ENCODE measurements at places on chromosomes 12 and 14. TPM values are rescaled to one million over a fixed set of nuclear protein-coding genes. Genes with fewer than 3 reads are reported as not detected.
A peak's percentile ranks its signal among the peaks of the same experiment; 100 is the strongest.

Gene AQP2
- not detected for total RNA-seq

Gene SPPL3
- 53.0 TPM for total RNA-seq

Gene COX8C
- not detected for total RNA-seq

Gene LHX5
- not detected for total RNA-seq

Gene FERMT2
- 113 TPM for total RNA-seq

Gene SSTR1
- total RNA-seq: 1.4 TPM

Gene TAS2R14
- 3.0 TPM for total RNA-seq

Gene CIROP
- total RNA-seq: not detected

Gene CACNA2D4
- 0.51 TPM for total RNA-seq

Gene ACSS3
- total RNA-seq: 0.53 TPM

Gene PPP4R4
- not detected for total RNA-seq

DNA sequence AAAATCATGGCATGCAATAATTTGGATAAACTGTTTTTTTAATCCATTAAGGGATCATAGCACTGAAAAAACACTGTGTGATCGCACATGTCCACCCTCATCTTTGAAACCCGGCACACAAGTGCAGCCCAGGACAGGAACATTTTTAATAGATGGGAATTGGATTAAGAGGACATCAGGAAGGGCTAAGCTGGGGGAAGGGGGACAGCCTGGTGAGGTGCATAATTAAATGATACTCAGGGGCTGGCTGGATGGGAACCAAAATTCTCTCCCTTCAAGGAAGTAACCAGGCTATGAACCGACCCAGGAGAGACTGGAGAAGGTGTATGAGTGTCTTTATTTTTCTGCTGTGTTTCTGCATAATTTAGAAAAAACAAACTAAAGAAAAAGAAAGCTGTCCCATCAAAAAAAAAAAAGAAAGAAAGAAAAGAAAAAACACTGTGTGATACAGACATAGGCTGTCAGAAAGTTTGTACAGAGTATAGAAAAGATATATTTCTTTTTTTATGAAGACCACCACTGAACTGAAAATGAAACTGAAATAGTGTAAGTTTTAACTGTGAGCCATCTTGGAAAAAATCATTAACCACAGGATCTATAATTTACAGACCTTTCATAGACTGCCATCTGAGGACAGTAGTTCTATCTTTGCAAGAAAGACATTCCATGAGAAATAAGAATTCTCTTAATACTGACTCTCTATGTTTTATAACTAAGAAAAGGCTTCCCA lies 75.1 kb upstream of the SLC38A4 start:
- DNase-seq: no peak

GRCh38 chr12:56374726-56375597 lies 12.3 kb upstream of the APOF start:
- DNase-seq: peak; percentile 65

DNA sequence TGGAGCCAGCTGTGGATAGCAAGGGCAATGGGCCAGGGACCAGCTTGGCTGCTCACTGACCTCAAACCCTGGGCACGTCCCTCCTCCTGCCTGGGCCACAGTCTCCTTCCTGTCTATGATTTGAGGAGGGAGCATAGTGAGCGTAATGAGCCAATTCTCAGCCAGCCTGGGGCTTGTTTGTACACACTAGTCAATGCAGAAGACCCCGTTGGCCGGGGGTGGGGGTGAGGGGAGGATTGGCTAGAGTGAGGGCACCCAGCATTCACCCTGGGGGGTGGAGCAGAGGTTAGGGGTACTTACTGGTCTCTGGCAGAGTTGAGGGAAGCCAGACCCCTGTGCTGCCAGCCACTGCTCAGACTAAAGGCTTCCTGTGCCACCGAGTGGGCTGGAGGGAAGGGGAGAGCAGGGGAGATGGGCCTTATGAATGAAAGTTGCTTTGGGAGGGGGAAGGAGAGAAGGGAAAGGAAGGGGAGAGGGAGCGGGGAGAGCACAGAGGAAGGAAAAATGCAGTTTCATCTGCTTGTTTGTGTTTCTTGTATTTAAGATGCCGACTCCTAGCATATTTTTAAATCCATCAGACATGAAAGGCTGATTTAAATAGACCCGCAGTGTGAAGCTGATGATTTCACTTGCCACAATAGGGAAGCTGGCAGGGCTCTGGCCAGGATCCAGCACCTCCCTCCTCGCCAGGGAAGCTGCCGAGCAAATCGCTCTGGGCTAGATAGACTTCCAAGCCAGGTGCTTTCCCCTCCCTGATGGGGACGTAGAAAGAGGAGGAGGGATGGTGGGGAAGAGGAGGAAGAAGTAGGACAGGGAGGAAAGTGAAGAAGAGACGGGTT lies 114.0 kb downstream of the PRMT8 start:
- DNase-seq: peak; percentile 41

- DNase-seq: peak; percentile 77
These were observed 360.8 kb downstream of the AEBP2 start for GRCh38 chr12:19799895-19800602.

- DNase-seq: no peak
These were observed 290.6 kb upstream of the NAV3 start for GRCh38 chr12:77540097-77540496.

- no peak for DNase-seq
These were observed 39.9 kb downstream of the BCL11B start for GRCh38 chr14:99231850-99232713.

GRCh38 chr12:1797991-1798640 lies 22.2 kb upstream of the LRTM2 start:
- DNase-seq: no peak

DNA sequence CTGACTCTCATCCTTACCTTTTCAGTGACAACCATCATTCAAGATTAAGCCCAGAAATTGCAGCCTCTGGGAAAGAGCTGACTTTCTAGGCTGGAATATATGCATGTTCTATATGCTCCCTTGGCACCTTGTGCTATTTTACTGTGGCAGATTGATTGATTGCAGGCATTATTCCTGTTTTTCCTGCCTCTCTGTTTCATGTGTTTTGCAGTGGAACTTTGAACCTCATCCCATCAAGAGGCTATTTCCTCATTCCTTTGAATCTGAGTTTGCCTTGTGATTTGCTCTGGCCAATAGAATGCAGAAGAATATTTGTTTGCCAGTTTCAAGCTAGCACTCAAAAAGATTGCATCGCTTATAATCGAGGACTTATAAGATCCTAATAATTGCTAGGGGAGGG lies 174.8 kb upstream of the DCN start:
- DNase-seq: peak; percentile 39

DNA sequence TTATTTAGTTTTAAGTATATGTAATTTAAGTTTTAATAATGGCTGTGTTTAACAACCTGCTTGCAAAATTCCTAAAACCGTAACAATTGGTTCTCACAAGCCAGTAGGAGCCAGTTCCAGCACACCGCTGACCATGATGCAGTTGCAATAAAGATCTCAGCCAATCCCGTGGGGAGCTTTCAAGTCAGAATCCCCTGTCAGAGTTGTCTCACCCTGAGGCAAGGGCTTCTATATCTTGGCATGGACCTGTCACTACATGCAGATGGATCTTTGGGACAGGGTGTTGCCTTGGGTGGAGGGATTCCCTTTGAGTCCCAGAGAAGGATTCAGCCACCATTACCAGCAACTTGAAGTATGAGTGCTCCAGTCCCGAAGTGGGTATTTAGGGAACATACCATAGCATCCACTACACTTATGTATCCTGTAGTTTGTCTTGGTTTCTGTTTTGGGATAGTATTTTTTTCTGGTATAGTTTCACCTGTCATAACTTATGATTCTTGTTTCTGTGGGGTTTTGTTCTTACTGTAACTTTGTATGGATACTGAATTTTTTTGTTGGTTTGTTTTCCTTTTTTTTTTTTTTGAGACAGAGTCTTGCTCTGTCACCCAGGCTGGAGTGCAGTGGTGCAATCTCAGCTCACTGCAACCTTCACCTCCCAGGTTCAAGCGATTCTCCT lies 30.1 kb upstream of the LIMA1 start:
- DNase-seq: no peak

DNA sequence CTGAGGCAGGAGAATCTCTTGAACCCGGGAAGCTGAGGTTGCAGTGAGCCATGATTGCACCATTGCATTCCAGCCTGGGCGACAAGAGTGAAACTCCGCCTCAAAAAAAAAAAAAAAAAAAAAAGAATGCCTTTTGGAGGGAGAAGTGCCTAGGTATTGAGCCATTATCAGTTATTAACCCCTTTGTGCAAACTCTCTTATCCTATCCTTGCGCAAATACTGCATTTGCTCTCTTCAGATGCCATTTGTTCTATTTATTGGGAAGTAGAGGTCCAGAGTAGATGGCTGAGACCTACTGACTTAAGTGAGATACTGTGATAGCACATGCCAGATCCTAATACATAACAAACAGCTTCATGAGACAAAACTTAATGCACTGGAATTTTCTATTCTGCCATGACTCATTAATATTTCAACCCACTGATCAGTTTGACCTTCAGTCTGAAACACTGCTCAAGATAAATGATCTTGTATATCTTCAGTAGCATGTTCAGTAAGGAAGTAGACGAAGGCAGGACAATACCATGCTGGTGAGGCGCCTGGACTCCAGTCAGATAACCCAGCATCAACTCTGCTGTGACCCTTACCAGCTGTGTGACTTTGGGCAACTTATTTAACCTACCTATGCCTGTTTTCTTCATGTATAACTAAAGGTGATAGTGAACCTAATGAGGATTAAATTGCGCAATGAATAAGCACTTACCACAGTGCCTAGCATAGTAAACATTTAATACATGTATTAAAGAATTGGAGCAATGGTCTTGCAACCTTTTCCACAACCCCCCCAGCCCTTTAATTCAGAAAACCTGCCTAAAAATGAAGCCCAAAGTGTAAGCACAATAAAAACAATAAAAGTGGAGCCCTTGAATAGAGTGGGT lies 5.7 kb upstream of the DNAAF2 start:
- DNase-seq: no peak

DNA sequence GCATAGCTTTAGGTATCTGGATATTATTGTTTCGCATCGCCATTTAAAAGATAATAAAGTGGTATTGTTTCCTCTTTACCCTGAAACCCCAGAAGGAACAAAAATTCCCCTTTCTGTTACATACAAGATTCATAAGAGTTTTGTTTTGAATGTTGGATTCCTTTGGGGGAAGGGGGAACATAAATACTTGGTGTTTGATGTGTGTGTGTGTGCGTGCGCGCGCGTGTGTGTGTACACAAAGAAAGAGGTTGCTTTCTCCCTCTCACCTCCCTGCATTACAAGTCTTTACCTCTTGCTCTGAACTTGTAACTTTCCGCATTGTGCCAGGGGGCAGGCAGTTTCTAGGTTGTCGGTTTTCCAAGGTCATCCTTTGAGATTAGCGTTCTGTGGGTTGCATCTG lies 76.4 kb downstream of the GPATCH2L start:
- no peak for DNase-seq

DNA sequence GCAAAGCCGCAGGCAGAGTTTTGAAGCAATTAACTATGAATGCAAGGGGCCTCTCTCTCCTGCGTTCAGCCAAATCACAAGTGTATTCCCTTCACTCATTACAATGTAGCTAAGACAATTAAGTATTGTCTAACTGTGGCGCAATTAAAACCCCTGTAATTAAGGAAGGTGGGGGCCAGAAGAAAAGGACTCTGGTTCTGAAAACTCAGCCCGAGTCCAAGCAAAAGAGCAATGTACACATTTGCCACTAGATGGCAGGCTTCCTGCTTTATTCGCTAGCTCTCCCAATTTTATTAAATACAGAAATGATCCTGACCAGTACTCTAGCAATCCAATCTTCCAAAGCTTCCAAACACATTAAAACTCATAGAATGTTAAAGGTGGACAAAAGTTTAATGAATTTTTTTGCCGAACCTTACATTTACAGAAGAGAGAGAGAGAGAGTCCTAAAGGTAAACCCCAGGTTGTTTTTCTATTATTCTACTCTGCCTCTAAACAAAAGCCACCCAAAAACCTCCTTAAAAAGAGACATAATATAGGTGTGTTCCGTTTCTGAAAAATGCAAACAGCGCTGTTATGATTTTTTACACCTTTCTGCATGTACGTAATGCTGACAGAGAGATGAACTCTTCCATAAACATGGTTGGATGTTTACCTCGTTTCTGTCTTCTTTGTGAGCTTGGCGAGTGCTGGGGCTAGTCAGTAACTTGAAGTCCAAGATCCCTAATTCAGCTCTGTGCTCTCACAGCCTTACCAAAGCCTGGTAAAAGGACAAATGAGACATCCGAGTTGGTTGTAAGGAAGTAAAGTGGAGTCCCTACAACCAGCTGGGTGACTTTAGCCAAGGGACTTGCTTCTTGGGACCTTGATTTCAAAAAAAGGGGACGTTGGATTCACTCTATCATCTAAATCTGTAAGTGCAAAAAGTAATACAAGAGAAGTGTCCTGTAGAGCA lies 50.9 kb upstream of the VASH1 start:
- peak; percentile 63 for DNase-seq

DNA sequence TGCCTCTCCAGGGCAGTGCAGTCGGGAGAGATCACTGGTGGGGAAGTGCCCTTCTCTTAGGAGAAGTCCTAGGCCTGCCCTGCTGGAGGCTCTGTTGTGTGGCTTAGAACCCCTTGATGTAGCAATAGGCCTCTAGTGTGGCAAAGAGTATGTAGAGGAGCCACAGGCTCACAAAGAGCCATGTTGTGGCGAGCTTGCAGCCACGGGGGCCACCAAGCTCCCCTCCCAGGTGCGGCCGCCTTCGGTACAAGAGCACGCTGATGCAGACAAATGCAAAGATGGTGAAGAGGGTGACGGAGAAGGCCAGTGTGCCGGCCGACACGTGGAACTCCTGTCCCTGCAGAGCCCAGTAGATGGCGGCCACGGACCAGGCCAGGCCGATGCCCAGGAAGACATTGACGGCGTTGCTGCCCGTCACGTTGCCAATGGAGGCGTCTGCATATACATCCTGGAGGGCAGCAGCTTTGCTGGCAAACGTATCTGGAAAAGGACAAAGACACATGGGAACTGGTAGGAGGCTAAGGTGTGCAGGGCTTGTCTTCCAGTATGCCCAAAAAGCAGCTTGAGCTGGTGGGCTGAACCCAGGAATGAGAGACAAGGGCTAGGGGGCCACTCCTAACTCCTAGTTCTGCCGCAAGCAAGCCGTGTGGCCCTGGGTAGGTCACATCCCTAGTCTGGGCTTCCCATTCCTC lies 142.8 kb downstream of the SLC8A3 start:
- peak; percentile 56 for DNase-seq

DNA sequence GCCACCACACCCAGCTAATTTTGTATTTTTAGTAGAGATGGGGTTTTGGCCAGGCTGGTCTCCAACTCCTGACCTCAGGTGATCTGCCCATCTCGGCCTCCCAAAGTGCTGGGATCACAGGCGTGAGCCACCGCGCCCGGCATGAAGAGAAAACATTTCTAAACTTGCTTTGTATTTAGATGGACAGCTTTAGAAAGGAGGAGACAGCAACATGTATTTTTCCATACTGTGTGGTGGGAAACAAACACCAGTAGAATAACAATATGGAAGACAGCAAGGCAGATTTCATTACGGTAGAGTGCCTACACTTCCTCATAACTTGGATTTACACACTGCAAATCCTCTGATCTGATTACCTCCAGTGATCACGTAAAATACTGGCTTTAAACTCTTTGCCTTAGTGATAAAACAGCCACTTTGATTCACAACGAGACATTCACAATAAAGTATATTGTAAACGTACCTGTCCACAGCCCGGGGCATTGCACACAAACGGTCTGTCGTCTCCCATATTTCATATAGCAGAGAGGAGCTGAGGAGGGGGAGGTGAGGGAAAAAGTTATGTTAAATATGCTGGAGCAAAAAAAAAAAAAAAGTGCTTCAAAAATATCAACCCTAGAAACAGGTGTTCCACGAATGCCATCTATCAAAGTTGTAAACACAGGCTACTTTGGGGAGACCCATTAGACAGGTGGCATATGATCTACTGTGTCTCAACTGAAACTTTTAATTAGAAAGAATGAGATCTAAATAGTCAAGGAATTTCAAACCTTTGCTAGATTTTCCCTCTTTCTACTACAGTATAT lies 25.5 kb downstream of the ATF7 start:
- DNase-seq: no peak

All from endothelial cell of umbilical vein (primary cell).